ENCODE measurements at places on chromosomes 12 and 14.

DNA sequence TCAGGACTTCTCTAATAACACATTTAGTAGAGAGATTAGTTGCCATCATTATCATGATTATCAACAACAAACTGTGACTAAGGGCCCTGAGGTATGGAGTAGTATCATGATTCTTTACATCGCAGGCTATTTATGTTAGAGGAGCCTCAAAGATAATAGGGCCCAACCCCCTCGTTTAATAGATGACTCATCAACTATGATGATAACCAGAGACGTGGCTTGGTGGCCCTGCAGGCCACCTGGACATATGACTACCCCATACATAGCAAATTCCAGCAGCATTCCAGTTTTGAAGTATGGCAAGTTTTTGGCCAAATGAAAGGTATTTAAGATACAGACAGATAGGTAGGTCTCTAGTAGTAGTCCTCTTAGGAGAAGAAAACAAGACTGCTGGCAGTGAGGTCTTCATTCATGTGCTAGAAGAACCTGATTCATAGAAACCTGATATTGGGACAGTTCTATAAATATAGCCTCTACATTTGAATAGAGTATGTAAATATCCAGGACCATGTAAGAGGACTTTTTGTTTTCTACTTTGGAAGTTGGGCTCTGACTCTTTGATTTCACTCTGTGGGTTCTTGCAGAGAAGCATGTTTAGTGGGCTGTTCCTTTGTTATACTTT lies 5.6 kb downstream of the RIC8B start:
- no peak overlapping the region for H3K4me3 ChIP-seq
- H3K27ac ChIP-seq, result no peak overlapping the region
- H3K36me3 ChIP-seq, result peaks cover 16% of the 10 kb centered on the region

DNA sequence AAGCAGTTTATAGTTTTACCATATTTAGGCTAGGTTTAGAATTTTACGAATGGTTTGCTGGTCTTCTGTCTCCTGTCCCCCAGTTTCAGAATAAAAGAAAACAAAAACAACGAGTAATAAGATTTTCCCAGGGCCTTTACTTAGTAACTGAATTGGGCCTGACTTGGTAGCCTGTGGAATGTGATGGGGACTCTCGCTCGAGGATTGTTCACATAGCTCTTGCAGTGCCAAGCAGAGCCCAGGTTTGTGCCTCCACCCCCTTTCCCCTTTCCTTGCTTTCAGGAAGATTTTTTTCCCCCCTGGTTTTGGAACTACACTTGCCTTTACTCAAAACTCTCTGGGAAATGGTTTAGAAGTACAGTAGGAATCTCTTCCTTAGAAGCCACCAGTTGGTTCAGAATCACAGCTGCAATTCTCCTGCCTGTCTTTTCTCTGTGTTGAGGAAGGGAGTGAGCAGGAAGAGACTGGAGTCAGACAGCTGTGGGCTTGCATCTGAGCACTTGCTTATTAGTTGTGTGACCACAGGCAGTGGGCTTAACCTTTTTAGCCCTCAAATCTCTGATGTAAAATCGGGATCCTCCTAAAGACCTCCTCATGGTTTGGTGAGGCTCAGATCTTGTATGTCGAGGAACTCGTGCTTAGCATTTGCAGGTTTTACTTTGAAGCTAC lies 501.2 kb downstream of the PCNX1 start:
- DNase-seq, result no peak
- peaks cover 39% of the 10 kb centered on the region for H3K36me3 ChIP-seq
- peaks cover 40% of the 10 kb centered on the region for H3K4me1 ChIP-seq
- H3K27me3 ChIP-seq, result no peaks in the 10 kb centered on the region
- no peak overlapping the region for H3K4me3 ChIP-seq

DNA sequence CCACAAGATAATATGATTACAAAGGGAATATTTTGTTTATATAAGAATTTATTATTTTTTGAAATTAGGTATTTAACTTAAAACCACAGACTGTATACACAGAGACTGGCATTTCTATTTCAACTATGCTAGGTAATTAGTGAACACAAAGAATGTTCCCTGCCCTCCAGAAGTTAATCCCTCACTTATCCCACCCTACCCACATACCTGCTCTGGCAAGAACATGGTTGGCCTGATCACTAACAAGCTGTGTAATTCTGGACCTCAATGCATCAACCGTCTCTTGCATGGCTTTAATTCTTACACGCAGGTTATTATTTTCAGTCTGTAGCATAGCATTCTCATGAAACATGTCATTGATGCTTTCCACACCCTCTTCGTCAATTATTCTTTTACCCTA lies 85.9 kb downstream of the KIF21A start:
- no peaks in the 10 kb centered on the region for H3K27me3 ChIP-seq
- H3K27ac ChIP-seq, result no peak overlapping the region
- peaks cover 18% of the 10 kb centered on the region for H3K36me3 ChIP-seq
- H3K4me1 ChIP-seq, result peaks cover 6% of the 10 kb centered on the region
- H3K4me3 ChIP-seq, result no peak overlapping the region
- no peak for DNase-seq

DNA sequence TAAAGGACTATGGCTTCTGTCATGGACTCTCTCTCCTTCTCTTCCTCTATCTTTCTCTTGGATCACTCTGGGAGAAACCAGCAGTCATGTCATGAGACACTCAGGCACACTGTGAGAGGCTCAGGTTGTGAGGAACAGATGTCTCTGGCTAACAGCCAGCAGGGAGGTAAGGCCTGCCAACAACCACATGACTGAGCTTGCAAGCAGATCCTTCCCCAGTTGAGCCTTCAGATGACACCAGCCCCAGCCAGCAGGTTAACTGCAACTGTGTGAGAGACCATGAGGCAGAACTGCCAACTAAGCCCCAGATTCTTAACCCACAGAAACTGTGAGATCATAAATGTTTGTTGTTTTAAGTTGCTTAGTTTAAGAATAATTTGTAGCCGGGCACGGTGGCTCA lies 90.6 kb downstream of the VCPKMT start:
- peaks cover 66% of the 10 kb centered on the region for H3K36me3 ChIP-seq
- H3K27me3 ChIP-seq, result no peaks in the 10 kb centered on the region
- H3K4me1 ChIP-seq, result peaks cover 22% of the 10 kb centered on the region
- DNase-seq, result no peak

- peak overlapping the region; percentile 47 for H3K4me3 ChIP-seq
- DNase-seq, result peak; percentile 91
- peaks cover 51% of the 10 kb centered on the region for H3K4me1 ChIP-seq
- peak overlapping the region; percentile 92 for H3K27ac ChIP-seq
Observed at GRCh38 chr14:105480807-105481801, 5.6 kb upstream of the CRIP1 start.

GRCh38 chr12:546265-546919 lies 86.7 kb downstream of the B4GALNT3 start:
- H3K27ac ChIP-seq, result no peak overlapping the region
- peaks cover 12% of the 10 kb centered on the region for H3K4me1 ChIP-seq
- no peak overlapping the region for H3K4me3 ChIP-seq
- DNase-seq, result no peak
- peaks cover 13% of the 10 kb centered on the region for H3K27me3 ChIP-seq

DNA sequence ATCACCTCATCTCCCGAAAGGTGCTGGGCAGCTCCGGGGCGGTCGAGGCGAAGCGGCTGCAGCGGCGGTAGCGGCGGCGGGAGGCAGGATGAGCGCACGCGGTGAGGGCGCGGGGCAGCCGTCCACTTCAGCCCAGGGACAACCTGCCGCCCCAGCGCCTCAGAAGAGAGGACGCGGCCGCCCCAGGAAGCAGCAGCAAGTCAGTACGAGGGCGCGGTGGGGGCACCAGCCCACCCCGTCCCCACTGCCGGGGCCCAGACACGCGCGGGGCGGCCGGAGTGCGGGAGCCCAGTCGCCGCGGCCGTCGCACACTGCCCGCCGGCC lies 862 bp downstream of the HMGA2 start:
- no peak overlapping the region for H3K4me3 ChIP-seq
- H3K4me1 ChIP-seq, result peaks cover 16% of the 10 kb centered on the region
- H3K36me3 ChIP-seq, result no peaks in the 10 kb centered on the region
- H3K27me3 ChIP-seq, result peaks cover 69% of the 10 kb centered on the region

- H3K4me1 ChIP-seq, result peaks cover 46% of the 10 kb centered on the region
- H3K4me3 ChIP-seq, result no peak overlapping the region
- DNase-seq, result no peak
- peaks cover 19% of the 10 kb centered on the region for H3K36me3 ChIP-seq
- peak overlapping the region; percentile 34 for H3K27ac ChIP-seq
Observed at GRCh38 chr12:638953-639557, 24.2 kb downstream of the NINJ2 start.

GRCh38 chr12:117468016-117468415 lies 106.6 kb upstream of the NOS1 start:
- DNase-seq, result no peak
- no peak overlapping the region for H3K27ac ChIP-seq
- H3K4me1 ChIP-seq, result no peaks in the 10 kb centered on the region

DNA sequence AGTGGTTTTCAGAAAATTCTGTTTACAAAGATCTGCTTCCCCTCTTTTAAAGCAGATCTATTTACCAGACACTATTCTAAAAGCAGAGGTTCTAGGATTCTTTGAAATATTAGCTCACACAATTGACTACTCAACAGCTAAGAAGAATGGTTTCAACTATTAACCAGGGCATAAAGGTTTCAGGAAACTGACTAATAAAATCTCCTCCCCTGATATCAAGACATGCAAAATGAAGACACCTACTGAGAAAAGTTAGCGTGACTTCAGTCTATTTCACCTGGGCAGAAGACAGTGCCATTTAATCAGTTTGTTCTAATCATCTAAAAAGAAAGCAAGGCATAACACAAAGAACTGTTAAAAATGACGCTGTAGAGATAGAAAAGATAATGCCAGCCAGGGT lies 22.2 kb downstream of the DAD1 start:
- H3K27ac ChIP-seq, result peak overlapping the region; percentile 95
- no peak for DNase-seq
- peaks cover 80% of the 10 kb centered on the region for H3K4me1 ChIP-seq
- H3K4me3 ChIP-seq, result peak overlapping the region; percentile 53

- H3K27me3 ChIP-seq, result peaks cover 9% of the 10 kb centered on the region
- no peaks in the 10 kb centered on the region for H3K4me1 ChIP-seq
- no peak overlapping the region for H3K4me3 ChIP-seq
- H3K27ac ChIP-seq, result no peak overlapping the region
Observed at GRCh38 chr12:1875608-1876007, 42.8 kb downstream of the CACNA2D4 start.

- H3K4me3 ChIP-seq, result no peak overlapping the region
- no peaks in the 10 kb centered on the region for H3K27me3 ChIP-seq
- H3K27ac ChIP-seq, result no peak overlapping the region
- no peaks in the 10 kb centered on the region for H3K4me1 ChIP-seq
Observed at GRCh38 chr14:77936138-77936639, 136.3 kb downstream of the ADCK1 start.

GRCh38 chr12:40254455-40255085 lies 29.8 kb downstream of the LRRK2 start:
- no peak overlapping the region for H3K4me3 ChIP-seq
- no peaks in the 10 kb centered on the region for H3K4me1 ChIP-seq
- no peaks in the 10 kb centered on the region for H3K27me3 ChIP-seq
- DNase-seq, result no peak
- no peaks in the 10 kb centered on the region for H3K36me3 ChIP-seq

- no peaks in the 10 kb centered on the region for H3K4me1 ChIP-seq
- no peak for DNase-seq
- no peaks in the 10 kb centered on the region for H3K27me3 ChIP-seq
- H3K36me3 ChIP-seq, result no peaks in the 10 kb centered on the region
Observed at GRCh38 chr12:83067981-83068380, 381.3 kb downstream of the TMTC2 start.

DNA sequence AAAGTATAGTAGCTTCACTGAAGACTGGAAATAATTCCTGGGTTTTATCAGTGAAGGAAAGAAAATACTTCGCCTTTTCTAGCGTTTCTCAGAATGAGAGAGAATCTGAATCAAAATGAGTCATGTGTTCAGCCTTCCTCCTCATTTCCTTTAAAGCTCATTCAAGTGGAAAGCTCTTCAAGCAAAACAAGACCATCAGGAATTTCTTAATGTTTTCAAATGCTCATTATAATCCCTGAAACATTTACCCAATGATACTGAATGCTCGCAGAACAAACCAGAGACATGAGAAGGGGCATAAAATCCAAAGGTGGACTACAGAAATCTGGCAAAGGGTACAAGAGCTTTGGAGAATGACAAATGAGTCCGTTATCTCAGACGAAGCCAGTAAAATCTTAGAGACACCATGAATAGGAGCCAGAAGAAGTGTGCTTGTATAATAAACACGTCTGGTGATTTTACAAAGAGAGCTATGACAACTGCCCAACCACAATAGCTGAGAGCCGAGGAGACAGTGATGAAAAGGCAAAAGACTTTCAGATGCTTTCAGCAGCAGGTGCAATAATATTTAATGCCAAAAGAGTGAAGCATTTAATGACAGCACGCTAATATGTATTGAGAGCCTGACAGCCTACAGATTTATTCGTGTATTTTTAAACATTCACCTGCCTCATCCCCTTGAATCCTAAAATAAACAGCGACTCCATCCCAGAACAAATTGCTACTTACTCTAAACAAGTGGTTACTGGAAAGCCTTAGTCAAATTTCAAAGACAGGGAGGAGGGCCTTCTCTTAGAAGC lies 19.0 kb downstream of the SPRING1 start:
- H3K4me3 ChIP-seq, result no peak overlapping the region
- H3K27ac ChIP-seq, result no peak overlapping the region

- no peak for DNase-seq
- no peak overlapping the region for H3K4me3 ChIP-seq
- H3K27ac ChIP-seq, result no peak overlapping the region
- H3K4me1 ChIP-seq, result peaks cover 5% of the 10 kb centered on the region
- peaks cover 24% of the 10 kb centered on the region for H3K27me3 ChIP-seq
Observed at GRCh38 chr12:26317942-26318575, 122.7 kb downstream of the SSPN start.

DNA sequence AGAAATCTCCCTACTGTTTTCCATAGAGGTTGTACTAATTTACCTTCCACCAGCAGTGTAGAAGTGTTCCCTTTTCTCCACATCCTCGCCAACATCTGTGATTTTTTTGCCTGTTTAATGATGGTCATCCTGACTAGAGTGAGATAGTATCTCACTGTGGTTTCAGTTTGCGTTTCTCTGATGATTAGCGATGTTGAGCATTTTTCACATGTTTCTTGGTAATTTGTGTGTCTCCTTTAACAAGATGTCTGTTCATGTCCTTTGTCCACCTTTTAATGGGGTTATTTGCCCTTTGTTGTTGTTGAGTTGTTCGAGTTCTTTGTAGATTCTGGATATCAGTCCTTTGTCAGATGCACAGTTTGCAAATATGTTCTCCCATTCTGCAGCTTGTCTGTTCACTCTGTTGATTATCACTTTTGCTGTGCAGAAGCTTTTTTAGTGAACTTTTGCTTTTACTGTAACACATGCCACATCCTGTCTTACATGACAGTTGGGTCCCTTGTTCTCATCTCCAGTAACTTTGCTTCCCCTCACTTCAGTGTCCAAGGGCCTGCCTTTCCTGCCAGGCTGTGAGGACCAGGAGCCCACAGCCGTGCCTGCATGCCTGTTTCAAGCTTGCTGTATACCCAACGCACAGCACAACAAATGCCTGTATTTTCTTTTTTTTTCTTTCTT lies 64.9 kb downstream of the SPRING1 start:
- DNase-seq, result peak; percentile 32
- peaks cover 5% of the 10 kb centered on the region for H3K27me3 ChIP-seq
- H3K4me1 ChIP-seq, result peaks cover 39% of the 10 kb centered on the region
- peak overlapping the region; percentile 64 for H3K4me3 ChIP-seq
- H3K36me3 ChIP-seq, result no peaks in the 10 kb centered on the region
- peak overlapping the region; percentile 82 for H3K27ac ChIP-seq
